ENCODE measurements at places on chromosomes 7 and 10.
A peak's percentile ranks its signal among the peaks of the same experiment; 100 is the strongest.

GRCh38 chr10:35379226-35380137 lies 43.2 kb downstream of the CCNY start:
- no peak for DNase-seq

DNA sequence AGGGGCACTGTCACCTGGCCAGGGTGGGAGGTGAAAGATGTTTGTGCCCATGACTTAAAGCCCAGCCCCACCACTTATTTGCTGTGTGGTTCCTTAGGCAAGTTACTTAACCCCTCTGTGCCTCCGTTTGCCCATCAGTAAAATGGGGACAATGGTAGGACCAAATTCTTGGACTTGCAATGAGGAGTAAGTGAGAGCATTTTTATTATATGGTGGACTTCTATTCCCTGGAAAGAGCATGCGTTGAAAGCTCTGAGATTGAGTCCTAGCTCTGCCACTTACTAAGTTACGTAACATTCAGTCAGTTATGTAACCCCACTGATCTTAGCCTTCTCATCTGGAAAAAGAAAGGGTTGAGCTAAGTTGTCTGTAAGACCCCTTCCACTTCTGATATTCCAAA lies 18.8 kb downstream of the VSIR start:
- DNase-seq = no peak

GRCh38 chr7:135102372-135102771 lies 45.5 kb upstream of the TMEM140 start:
- no peak for DNase-seq

GRCh38 chr10:96532523-96532922 lies 18.8 kb upstream of the TLL2 start:
- no peak for DNase-seq

DNA sequence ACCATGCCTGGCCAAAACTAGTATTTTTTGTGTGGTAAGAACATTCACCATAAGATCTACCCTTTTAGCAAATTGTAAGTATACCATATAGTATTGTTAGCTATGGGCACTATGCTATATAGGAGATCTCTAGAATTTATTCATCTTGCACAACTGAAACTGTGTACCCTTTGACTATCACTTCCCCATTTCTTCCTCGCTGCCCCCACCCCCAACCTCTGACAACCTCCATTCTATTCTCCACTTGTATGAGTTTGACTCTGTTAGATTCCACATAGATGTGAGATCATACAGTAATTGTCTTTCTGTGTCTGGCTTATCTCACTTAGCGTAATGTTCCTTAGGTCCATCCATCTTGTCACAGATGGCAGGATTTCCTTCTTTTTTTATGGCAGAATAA lies 3.6 kb downstream of the CASP7 start:
- DNase-seq = no peak

- DNase-seq = no peak
These were observed 10.4 kb downstream of the TAX1BP1 start for GRCh38 chr7:27750316-27750715.

DNA sequence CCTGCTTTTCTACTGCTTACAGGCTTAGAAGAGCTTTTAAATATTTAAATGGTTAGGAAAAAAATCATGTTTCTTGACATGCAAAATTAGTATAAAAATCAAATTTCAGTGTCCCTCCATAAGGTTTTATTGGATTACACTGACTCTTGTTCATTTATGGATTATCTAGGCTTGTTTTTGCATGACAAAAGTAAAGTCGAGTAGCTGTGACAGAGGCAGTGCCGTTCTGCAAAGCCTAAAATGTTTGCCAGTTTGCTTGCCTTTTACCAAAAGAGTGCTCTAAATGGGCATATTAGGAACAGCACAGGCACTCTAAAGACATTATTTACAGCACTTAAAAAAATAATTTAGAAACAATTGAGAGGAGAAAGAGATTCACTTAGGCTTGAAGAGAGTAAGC lies 139.6 kb downstream of the TSPAN12 start:
- no peak for DNase-seq

DNA sequence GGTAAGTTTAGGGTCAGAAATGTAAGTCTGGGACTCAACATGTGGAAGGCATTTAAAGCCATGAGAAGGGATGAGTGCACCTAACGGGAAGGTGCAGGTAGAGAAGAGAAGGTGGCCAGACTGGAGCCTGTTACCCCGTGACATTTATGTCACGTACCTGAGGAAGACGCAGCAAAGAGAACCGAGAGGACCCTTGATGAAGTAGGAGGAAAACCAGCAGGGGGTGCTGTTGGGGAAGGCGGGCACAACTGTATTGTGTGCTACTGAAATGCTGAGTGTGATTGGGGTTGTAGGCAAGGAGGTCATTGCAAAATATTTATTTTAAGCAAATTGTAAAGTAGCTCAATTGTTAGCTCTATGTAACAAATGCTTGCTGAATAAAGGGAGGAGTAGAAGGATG lies 338.2 kb upstream of the PRKCQ start:
- DNase-seq = no peak

DNA sequence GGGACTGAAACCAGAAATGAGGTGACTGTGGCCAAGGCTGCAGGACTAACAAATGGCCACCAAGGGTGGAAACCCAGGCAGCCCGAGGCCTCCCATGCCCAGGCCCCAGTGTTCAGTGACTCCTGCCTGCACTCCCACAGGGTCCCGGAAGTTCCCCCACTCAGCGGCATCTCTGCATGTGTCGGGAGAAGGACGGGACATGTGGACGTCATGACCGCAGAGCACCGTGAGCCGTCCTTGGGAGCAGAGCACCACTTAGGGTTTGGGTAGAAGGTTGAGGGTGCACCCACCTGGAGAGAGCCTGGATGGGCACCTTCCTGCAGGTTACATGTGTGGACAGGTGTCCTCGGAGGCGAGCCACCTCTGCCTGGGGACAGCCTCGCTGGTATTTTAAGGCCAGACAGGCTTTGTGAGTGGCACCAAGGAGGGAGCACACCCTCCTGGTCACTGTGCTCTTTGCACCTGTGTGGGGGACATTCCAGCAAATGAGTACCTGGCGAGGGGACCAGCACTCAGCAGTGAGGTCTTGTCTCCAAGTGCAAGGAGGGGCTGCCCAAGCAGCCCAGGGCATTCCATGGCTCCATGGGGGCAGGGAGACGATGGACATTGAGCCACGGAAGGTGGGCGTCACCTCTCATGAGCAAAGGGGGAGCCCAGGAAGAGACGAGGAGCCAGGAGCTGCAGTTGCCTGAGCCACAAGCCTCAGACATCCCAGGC lies 95.3 kb upstream of the TCERG1L start:
- DNase-seq = no peak

DNA sequence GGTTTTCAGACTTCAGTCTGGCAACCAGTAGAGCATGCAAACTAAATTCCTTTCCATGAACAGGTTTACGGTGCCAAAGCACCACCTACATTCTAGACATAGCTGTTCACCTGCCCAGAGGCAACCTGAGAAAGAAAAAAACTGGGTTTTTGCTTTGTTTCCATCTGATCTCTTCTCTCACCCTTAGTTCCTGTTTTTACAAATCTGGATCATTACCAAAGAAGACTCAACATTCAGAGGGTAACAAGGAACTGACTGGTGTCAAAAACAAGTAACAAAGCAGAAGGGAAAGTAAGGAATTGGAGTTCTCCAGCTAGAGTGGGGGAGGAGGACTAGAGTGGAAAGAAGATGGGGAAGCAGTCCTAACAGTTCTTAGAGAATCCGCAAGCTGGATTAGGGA lies 36.4 kb downstream of the CPVL start:
- no peak for DNase-seq

- no peak for DNase-seq
These were observed 25.5 kb downstream of the SKIDA1 start for GRCh38 chr10:21499701-21500577.

DNA sequence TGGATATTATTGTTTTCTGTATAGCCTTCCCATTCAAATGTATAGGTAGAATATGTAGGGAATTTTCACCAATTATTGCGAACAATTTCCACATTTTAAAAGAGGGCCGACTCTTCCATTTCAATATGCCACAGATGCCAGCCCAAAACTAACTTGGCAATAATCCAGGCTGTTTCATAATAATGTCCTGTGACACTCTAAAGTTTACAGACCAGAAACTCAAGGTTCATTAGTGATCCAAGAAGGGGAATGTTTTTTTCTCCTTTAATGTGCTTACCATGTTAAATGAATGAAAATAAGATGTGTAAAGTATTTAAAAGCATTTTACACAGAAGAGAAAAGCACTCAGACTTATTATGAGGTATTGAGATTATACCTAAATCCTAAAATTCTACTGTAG lies 63.0 kb upstream of the FAM3C start:
- no peak for DNase-seq

- DNase-seq = no peak
These were observed 220 bp upstream of the ZKSCAN5 start for GRCh38 chr7:99504281-99504602.

GRCh38 chr10:68330852-68331454 lies 911 bp upstream of the HNRNPH3 start:
- no peak for DNase-seq

DNA sequence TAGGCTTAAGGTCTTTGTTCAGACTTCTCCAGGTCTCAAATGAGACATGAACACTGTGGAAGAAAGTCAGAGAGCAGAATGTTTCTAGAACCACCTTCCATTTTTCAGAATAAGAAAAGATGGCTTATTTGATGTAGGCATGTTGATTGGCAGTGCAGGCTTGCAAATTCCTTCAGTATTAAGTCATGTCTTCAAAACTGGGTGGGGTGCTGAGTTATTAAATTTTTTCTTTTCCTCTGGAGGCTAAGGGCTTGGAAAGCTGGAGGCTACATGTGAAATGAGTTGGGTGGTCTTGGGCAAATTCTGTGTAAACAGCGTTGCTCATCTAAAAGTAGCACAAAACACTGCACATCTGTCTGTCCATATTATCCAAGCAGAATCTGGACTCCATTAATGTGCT lies 62.8 kb downstream of the PRTFDC1 start:
- no peak for DNase-seq

DNA sequence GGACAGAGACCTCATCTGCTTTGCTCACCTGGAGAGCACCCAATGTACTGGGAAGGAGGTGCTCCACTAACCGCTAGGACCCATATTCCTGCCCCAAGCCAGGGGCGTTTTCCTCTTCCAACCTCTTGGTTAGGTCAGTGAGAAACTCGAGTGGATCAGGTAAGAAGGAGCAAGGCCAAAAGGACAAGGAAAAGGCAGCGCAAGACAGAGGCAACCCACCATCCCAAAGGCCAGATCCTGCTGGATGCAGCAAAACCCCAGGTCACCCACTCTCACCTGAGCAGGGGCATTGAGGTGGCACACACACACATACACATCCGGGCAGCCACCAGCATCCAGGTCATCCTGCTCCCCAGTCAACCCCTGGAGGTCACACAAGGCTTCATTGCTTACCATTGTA lies 105.1 kb downstream of the GRID1 start:
- DNase-seq = no peak

GRCh38 chr7:156620291-156620675 lies 20.3 kb upstream of the RNF32 start:
- no peak for DNase-seq

DNA sequence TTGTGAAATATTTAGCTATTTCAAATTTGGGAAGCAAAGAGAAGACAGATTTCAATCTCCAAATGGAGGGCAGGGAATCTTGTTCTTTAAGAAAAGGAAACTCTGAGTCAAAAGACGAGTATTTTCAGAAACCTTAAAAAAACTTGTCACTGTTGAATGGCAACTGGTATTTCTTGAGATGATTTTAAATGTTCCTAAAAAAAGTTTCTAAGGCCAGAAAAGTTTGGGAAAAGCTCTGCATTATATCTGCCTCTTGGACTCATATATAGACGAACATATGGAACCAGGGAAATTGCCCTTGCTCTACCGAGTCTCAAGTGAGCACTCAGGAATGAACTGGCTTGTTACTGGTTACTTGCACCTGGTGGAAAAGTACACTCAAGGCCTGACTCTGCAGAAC lies 69.5 kb downstream of the ADAM22 start:
- no peak for DNase-seq

DNA sequence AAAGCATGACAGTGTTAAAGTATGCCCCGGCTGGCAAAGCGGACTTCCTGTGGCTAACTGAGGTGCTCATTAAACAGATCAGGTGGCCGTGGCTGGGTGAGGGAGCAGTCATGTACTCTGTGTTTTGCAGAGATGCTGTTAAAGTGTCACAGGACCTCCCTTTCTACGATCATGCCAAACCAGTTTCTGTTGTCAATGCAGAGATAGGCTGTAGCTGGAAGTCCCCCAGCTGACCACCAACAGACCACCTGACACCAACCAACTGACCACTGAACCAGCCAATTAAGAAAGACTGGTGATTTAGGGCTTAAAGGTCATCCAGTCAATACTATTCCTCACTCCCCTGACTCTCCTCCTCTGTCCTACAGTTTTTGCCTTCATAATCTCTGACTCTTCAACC lies 431.1 kb upstream of the LRGUK start:
- DNase-seq = no peak

DNA sequence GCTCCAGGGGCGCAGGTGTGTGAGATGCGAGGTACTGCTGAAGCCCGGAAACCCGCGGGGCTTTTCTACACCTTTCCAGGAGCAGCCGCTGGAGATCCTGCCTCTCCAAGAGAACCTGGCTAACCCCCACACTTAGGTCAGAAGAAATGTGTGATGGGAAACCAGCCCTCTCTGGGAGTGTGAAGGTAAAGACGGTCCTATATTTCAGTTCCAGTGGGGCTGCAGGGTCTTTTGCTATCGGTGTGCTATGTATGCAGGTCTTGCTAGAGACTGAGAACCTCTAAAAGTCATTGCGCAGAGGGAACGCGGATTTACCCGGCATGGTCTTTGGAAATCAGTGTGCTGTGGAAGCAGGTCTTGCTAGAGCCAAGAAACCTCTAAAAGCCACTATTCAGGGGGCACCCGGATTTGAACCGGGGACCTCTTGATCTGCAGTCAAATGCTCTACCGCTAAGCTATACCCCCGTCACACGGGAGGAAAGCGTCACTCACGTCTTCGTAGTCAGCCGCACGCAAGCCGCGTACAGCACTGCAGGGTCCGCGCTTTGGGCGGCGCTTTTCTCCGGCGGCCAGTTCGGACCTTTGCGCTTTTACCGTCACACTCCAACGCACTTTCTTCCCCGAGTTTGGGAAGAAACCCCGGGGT lies 46.0 kb downstream of the ZNF777 start:
- DNase-seq = peak; percentile 57

DNA sequence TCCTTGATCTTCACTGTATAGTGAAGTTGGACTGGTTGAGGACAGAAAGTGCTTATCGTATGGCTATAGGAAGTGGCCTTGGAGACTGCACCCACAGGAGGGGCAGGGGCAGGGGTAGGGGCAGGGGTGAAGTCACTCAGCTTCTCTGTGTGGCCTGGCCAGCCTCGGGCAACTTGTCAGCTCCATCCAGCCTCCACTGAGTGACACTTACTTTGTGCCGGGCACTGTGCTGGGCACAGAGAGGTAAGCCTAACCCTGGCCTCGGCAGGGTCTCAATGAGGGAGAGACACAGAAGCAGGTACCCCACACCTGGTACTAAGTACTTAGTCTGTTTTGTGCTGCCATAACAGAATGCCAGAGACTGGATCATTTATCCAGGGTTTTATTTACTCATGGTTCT lies 99.3 kb upstream of the CTBP2 start:
- DNase-seq = no peak

- no peak for DNase-seq
These were observed 2.9 kb upstream of the ATP6V0E2 start for GRCh38 chr7:149870701-149871483.
